ENCODE measurements at places on chromosomes 5 and 9.

- DNase-seq, result no peak
Measured at GRCh38 chr9:110408598-110408997, 70.9 kb upstream of the TXNDC8 start.

GRCh38 chr9:2479056-2479565 lies 142.5 kb upstream of the VLDLR start:
- peak; percentile 67 for DNase-seq

- DNase-seq, result no peak
Measured at GRCh38 chr9:5800969-5801738, 31.8 kb downstream of the ERMP1 start.

DNA sequence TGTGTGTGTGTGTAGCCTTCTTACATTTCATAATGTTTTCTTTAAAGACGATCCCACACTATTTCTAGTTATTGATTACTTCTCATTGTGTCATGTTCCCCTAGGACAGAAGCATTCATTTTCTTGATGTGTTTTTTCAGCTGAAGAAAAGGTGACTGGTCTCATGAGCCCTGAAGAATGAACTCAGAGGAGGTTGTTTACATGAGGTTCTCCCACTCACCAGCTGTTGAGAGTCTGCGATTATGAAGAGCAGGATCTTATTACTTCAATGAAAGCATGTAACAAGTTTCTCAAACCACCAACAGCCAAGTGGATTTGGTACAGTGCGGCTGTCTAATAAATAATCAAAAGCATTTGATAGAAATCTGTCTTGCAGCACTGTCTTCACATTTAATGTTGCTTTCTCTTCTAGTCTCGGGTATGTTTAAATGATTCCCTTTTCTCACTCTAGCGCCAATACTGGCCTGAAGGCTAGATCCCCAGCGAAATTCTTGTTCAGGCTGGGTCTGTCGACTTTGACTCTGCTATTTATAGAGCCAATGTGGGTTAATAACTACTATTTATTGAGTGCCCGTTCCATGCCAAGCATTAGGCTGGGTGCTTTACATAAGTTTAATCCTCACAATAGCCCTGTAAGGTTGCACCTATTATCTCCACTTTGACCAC lies 9.6 kb upstream of the FSD1L start:
- no peak for DNase-seq

- DNase-seq, result no peak
Measured at GRCh38 chr5:20959347-20959746, 971.3 kb upstream of the CDH18 start.

- DNase-seq, result no peak
Measured at GRCh38 chr5:175448276-175448675, 4.3 kb upstream of the DRD1 start.

- no peak for DNase-seq
Measured at GRCh38 chr5:98770209-98770910, 3.1 kb upstream of the RGMB start.

DNA sequence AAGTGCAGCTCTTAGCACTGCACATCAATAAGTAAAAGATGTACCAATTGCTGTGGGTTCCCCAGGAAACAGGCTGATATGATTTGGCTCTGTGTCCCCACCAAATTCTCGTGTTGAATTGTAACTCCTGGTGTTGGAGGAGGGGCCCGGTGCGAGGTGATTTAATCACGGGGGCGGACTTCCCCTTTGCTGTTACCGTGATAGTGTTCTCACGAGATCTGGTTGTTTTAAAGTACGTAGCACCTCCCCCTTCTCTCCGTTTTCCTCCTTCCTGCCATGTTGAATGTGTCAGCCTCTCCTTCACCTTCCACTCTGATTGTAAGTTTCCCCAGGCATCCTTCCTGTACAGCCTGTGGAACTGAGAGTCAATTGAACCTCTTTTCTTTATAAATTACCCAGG lies 93.2 kb upstream of the ACTBL2 start:
- no peak for DNase-seq

- DNase-seq, result no peak
Measured at GRCh38 chr5:79785983-79786382, 96.3 kb downstream of the CMYA5 start.

GRCh38 chr5:64979531-64979930 lies 210.8 kb downstream of the CWC27 start:
- DNase-seq, result no peak

DNA sequence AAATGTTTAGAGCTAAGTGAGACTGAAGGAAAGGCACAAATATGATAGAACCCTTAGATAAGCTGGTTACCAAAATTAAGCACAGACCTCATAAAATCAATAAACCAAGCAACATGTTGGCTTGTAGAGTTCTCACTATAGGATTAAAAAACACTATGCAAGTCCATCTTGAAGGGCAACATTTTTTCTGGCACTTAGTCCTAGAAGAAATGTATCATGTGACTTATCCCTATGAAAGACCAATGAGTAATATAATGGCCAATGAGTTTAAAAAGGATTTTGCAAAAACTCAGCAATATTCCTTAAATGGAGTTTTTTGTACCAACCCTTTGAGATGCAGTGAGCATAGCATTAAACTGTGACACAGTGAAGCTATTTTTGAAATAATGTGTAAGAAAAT lies 216.3 kb upstream of the ADRA1B start:
- no peak for DNase-seq

GRCh38 chr9:27535701-27536118 lies 6.1 kb upstream of the MOB3B start:
- DNase-seq, result no peak

- DNase-seq, result no peak
Measured at GRCh38 chr5:96090215-96090614, 128.6 kb upstream of the ELL2 start.

DNA sequence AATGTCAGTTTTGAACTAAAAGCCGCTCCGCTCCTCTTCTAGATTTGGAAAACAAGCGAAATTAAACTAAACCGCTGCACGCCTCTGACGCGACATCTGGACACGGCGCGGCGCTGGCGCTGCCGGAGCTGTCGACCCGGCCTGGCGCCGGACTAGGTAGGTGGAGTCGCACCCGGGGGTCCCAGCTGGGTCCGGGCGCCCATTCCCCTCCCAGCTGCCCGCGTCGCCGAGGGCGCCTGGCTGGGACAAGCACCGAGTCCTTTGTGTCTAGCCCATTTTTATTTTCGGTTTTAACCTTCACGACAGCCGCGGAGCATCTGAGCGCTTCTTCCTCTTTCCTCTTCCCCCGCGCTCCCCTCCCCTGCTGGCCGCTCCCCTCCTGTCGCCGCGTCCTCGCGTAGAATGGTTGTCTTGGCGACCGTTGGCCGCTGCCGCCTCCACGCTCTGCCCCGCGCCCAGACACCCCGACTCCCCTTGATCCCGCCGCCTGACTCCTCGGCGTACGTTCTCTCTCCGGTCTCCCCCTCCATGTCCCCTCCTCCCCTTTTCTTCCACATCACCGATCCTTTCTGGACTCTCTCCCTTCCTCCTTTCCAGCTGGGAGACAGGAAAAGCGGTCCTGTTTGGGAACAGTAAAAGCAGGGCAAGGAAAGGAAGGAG lies 545 bp downstream of the CDKN2B-AS1 start:
- DNase-seq, result peak; percentile 50

GRCh38 chr5:1747079-1747802 lies 52.4 kb downstream of the MRPL36 start:
- no peak for DNase-seq

DNA sequence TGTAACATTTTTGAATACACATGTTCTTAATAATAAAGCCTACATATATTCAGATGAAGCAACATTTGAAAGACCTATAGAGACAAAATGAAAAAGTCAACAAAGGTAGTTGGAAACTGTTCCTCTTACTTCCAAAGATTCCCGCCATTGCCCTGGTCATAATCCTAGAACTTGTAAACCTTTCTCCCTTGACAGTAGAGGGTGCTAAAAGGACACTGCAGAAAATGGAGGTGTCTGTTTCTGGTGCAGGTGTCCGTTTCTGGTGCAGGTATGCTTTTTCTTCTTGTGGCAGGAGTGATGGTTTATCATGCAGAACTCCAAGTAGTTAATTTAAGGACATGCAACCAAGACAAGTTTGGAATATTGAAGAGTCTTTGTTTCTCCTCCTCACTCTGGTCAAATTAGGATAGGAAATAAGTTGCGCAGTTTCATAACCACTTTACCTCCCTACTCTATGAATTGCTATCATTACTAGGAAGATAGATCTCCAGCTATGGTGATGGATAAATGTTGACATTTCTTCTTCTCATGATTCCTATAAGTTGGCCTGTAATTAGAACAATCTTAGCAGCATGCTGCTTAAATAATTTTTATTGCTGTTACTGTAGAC lies 56.0 kb upstream of the FAM174A start:
- DNase-seq, result no peak

GRCh38 chr5:172640822-172641358 lies at the start of gene NEURL1B:
Gene NEURL1B (plus strand): TSS chr5:172641263. CDS start chr5:172641407, 144 bp downstream.
- peak; percentile 81 for DNase-seq

GRCh38 chr9:68804911-68805889 lies 100.2 kb downstream of the PIP5K1B start:
- no peak for DNase-seq

- DNase-seq, result peak; percentile 47
Measured at GRCh38 chr5:59069438-59070079, 486.7 kb downstream of the RAB3C start.

DNA sequence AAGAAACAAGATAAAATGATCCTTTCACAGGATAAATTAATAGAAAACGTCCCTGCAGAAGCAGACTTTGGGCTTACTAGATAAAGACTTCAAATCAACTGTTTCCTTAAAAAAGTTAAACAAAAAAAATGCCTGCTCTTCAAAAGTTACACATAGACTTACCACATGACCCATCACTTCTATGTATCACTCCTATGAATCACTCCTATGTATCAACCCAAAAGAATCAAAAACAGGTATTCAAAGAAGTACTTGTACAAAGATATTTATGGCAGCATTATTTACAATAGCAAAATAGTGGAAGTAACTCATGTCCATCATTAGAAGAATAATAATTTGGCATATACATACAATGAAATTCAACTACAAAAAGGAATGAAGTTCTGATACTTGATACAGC lies 56.3 kb upstream of the PRDM9 start:
- no peak for DNase-seq

DNA sequence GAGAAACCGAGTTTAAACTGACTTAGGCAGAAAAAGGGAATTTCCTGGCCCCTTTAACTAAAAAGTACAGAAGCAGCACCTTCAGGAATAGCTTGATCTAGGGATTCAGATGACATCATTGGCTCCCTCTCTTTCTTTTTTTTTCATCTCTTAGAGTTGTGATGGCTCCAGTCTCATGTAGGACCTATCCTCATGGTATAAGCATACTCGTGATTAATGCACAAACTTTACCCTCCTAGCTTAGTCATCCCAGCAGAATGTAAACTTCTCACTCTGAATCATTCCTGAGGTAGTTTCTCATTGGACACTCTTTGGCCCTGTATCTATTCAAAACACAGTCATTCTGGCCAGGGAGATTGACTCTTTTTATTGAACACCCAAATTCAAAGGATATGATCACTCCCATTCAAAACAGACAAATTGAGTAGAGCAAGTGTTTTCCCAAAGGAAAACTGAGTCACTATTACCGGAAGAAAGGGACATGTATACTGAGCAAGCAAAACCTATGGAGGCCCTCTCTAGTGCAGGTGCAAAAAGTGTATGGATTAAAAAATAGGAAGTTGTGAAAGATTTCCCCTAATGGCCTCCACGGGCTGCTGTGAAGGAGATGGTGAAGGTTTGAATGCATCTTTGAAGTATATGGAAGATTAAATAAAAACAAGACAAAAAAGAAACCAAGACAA lies 27.6 kb upstream of the SMIM23 start:
- peak; percentile 92 for DNase-seq

All from PC-9 (cell line).